A549 treated with GW870086 at 1 μM for 4 hours (cell line): ENCODE measurements at places on chromosomes 5 and 9. TPM values are rescaled to one million over a fixed set of nuclear protein-coding genes. Genes with fewer than 3 reads are reported as not detected.

The SNCAIP gene
- not detected in 5 replicates for total RNA-seq

The ACOT12 gene
- 0.07 to 0.08 TPM in 2 of 5 replicates, not detected in the others for total RNA-seq

The EPB41L4A gene
- 2.5 to 2.8 TPM (median 2.6 TPM) in 5 replicates for total RNA-seq

The PNPLA7 gene
- total RNA-seq: 0.45 to 1.0 TPM (median 0.69 TPM) in 5 replicates

The OR1Q1 gene
- not detected in 5 replicates for total RNA-seq

The NR6A1 gene
- 1.4 to 2.2 TPM (median 1.8 TPM) in 5 replicates for total RNA-seq

The TAF11L5 gene
- total RNA-seq: not detected in 5 replicates

The PCDHGB7 gene
- total RNA-seq: 0.03 to 0.06 TPM in 2 of 5 replicates, not detected in the others

The PTGES gene
- total RNA-seq: 172 to 205 TPM (median 174 TPM) in 5 replicates

The KIF20A gene
- 37.8 to 49.5 TPM (median 41.9 TPM) in 5 replicates for total RNA-seq

The SPINK13 gene
- not detected in 5 replicates for total RNA-seq

The NTNG2 gene
- total RNA-seq: 0.93 to 2.6 TPM (median 1.5 TPM) in 5 replicates

The SLC1A1 gene
- total RNA-seq: 0.79 to 1.5 TPM (median 1.3 TPM) in 5 replicates

The SNAPC3 gene
- total RNA-seq: 14.4 to 20.4 TPM (median 17.4 TPM) in 5 replicates

The ZNF483 gene
- total RNA-seq: 0.40 to 0.98 TPM (median 0.54 TPM) in 5 replicates

The PCDHGB2 gene
- total RNA-seq: 0.05 to 0.19 TPM (median 0.10 TPM) in 5 replicates

The SSNA1 gene
- 105 to 159 TPM (median 141 TPM) in 5 replicates for total RNA-seq

The SH3PXD2B gene
- total RNA-seq: 13.7 to 20.7 TPM (median 18.4 TPM) in 5 replicates

The NUDT12 gene
- total RNA-seq: 1.0 to 2.1 TPM (median 1.7 TPM) in 5 replicates

The HAVCR2 gene
- total RNA-seq: 0.22 to 0.39 TPM (median 0.30 TPM) in 5 replicates

The GRXCR2 gene
- total RNA-seq: not detected in 5 replicates

The SMIM33 gene
- total RNA-seq: not detected in 5 replicates

The CTSV gene
- total RNA-seq: 11.9 to 13.8 TPM (median 13.4 TPM) in 5 replicates

The CDC25C gene
- total RNA-seq: 8.6 to 11.7 TPM (median 10.5 TPM) in 5 replicates

The OBP2A gene
- not detected in 5 replicates for total RNA-seq
